ENCODE measurements at places on chromosomes 1 and 21.
A peak's percentile ranks its signal among the peaks of the same experiment; 100 is the strongest.

- DNase-seq: no peak
Measured at GRCh38 chr1:110087812-110088738, 17.6 kb upstream of the ALX3 start.

DNA sequence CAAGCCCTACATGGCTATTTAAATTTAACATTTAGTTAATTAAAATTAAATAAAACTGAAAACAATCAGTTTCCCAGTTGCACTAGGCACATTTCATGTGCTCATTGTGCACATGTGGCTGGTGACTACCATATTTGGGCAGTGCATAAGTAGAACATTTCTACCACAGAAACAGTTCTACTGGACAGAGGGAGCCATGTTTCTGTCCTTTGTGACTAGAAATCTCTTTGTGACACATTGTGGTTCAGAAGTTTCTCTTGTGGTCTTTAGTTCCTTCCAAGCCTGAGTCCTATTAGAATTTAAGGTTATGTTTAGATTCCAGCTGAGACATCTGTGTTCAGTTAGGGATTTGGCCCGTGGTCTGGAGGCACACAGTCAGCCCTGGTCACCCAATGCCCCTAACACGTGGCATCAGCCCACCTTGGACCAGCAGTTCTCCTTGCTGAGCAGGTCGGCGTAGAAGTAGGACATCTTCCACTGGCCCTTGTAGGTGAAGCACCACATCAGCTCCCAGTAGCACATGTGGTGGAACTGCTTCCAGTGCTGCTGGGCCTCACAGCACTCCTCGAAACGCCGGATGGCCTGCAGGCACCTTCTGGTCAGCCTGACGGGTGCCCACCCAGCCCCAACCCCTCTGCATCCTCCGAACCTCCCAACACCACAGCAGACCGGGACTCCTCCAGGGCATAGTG is 29.1 kb downstream of the TTC39A start:
- DNase-seq: no peak

DNA sequence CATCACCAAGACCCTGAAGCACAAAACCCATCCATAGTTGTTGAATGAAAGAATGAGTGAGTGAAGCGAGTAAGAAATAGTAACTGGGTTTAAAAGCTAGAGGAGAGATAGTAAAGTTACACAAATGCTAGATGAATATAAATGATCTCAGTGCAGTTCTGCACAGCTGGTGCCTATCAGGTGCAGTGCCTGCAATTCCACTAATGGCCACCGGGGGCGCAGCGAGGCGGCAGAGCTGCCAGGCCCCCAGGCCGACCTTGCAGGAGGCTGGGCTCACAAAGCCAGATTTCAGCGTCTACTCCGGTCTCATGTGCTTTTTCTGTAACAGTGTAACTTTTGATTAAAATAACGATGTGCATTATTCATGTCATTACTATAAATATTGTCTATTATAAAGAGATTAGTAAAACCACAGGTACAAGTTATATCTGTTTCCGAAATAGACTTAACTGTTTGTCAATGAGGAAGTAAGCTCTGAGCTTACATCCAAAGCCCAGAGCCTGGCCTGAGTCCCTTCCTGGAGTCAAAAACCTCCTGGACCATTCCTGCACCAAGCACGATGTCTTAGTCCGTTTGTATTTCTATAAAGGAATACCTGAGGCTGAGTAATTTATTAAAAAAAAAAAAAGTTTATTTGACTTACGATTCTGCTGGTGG is 477.6 kb downstream of the NPHP4 start:
- no peak for DNase-seq

GRCh38 chr1:235275223-235275622 is 52.8 kb downstream of the ARID4B start:
- DNase-seq: no peak

DNA sequence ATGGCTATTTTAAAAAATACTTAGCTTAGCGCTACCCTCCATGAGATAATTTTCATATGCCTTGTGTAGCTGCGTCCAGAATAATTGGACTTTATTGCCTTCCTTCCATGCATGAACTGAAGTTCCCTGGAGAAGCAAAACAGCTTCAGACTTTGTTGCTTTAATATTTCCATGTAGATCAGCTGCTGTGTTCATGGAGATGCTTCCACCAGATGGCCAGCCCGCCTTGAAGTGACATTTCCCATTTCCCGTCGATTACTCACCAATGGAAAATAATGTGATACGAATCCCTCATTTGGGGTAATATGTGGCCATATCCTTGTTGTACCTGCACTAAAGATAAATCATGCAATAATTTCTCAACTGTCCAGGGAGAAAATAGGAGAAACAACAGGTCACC is 47.4 kb upstream of the CLDN14 start:
- DNase-seq: no peak

DNA sequence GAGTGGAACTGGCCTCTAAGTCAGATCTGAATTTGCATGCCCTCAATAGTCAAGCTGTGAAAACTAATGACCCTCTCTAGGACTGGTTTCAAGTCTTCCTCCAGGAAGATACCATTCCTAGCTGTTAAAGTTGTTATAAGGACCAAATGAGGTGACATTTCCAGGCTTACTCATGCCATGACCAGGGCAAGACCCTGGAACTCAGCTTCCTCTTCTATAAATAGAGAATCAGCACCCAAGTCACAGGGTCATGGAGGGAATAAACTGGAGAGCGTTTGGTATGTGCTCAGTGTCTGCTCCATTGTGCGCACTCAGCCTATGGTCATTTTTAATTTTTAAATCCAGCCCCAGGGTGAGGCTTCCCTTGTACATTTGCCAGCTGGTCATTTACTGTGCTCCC is 2.5 kb downstream of the S100A9 start:
- DNase-seq: no peak

GRCh38 chr1:25519624-25520023 is 23.8 kb upstream of the LDLRAP1 start:
- DNase-seq: no peak

- peak; percentile 53 for DNase-seq
Measured at GRCh38 chr1:172167796-172168596, 252.5 kb upstream of the C1orf105 start.

DNA sequence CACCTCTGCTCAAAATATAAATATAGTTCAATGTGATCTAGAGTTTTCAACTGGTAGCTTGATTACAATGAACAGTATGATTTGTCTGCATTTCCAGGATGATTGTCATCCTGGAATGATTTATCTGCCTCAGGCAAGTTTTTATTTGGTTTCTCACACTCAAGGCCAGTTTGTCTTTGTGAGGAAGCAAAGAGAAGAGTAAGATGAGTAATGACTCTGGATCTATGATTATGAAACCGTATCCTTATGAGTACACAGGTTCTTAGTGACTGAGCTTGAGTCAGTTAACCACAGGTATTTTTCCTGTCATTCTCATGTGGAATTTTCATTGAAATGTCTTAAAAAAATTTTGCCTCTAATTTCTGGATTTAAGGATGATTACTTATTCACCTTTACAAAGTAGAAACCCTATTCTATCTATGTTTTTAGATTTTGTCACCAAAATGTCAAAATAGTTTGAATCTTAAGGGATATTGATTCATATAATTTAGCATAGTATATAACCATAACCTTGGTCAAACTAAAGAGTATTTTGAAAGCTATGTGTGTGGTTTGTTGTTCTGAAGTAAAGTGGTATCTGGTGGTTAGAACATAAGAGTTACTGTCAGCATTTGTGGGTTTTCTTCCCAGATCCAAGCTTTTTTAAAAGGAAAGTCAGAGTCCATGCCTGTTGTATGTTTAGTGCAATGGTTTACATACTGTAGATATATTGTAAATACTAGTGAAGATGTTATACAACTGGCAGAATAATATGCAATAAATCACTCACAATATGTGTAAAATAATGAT is 145.0 kb downstream of the RASAL2 start:
- peak; percentile 100 for DNase-seq

- DNase-seq: peak; percentile 76
Measured at GRCh38 chr1:97849345-97850340, 71.2 kb downstream of the DPYD start.

DNA sequence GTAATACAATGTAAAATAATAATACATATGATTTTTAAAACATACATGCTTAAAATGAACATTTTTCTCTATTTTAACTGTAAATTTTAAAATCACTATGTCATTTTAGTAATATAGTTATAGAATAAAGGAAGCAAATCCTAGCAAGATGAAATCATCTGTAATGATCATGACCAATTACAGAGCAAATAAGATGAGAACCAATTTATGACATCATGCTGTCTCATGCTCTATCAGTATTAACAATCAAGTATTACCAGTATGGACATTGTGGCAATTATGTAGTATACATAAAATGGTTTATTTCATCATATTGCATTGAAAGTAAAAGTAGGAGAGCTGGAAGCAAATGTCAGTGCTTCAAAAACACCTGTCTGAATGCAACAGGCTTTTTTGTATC is 255.0 kb downstream of the VAV3 start:
- DNase-seq: no peak

- no peak for DNase-seq
Measured at GRCh38 chr1:21955058-21955457, 17.9 kb upstream of the HSPG2 start.

- peak; percentile 95 for DNase-seq
Measured at GRCh38 chr1:223707256-223708000, 4.9 kb upstream of the CAPN2 start.

- no peak for DNase-seq
Measured at GRCh38 chr1:162716123-162716522, 74.4 kb upstream of the HSD17B7 start.

DNA sequence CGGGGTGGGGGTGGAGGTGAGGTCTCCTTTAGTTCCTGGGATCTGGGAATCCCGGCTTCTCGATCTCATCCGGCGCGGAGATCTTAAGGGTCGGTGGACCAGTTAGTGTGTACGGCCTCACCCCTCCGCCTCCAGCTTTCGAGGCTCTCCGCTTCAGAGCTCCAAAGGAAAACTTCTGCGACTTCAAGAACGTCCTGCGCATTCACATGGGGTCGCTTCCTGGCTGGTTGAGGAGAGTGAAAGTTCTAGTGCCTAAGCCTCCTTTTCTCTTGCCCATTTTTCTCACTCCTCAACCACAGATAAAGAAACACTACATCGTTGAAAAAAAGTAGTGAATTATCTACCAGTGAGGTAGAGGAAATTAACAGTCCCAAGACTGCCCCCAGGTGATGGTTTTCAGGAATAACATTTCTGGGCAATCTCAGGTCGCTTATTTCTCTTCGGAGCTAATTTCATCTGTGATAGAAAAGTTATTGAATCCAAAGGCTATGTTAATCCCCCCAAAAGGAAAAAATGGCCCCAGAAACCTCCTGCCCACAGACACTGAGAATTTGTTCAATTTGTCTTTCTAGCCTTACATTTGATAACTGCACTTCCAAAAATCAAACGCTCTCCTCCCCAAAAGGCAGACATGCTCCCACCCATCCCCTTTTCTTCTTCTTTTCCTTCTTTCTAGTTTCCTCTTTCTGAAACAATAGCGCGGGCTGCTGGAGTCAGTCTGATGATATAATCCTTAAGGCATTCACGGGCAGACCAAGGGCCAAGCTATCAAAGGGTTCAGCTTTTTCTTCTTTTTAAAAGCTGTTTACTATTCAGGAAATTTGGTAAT is 20.6 kb upstream of the TBX15 start:
- no peak for DNase-seq

GRCh38 chr1:180566026-180566425 is 7.3 kb downstream of the OVAAL start:
- no peak for DNase-seq

- peak; percentile 48 for DNase-seq
Measured at GRCh38 chr1:43329995-43330751, 7.4 kb upstream of the MPL start.

DNA sequence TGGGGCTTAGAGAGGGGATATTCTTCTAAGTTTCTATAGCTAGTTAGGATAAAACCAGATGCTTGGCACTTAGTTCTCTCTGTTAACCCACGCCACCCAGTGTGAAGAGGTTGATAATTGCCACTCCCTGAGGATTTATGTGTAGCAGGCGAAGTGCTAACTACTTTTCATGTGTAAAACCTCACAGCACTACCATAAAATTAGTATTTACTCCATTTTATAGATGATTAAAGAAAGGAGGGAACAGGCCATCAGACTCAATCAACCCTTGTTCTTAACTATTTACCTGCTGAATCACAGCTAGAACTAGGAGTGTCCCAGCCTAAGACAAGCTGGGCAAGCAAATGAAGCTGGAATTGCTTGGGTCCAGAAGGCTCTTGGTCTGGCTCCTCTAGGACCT is 8.9 kb downstream of the LIN28A start:
- DNase-seq: no peak

GRCh38 chr21:33025489-33026442 is at the start of gene OLIG2:
Gene OLIG2, plus strand, starts transcription at chr21:33025935. Its CDS starts 928 bp downstream, at chr21:33026863.
- DNase-seq: no peak

DNA sequence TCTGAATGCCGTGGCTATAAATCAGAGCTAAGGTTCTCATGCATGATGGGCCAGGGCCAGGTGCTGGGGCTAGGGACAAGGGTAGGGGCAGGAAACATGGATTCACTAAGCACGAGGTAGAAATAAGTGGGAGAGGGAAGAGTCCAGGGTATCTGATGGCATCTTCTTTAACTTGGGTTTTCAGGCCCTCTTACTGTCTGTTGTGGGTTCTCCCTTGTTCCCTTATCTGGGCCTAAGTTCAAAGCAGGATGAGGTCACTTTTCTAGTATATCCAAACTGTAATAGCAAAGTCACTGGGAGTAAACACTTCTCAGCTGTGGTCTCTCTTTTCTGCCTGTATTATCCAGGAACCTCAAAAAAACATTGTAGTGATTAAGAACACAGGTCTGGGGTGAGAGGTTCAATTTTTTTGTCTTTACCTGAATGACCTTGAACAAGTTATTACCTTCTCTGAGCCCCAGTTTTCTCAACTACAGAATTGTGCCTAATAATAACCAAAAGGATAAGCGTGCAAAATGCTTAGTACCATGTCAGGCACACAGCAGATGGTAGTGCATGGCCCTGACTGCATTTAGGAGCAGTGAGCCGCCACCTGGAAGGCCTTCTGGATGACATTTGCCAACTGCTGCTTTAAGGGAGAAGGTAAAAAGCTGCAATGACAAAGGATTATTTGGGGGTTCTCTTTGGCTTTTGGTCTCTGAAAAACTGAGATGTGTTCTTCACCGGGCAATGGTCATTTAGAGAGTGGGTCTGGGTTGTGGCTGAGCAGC is 53.6 kb upstream of the A3GALT2 start:
- DNase-seq: no peak

DNA sequence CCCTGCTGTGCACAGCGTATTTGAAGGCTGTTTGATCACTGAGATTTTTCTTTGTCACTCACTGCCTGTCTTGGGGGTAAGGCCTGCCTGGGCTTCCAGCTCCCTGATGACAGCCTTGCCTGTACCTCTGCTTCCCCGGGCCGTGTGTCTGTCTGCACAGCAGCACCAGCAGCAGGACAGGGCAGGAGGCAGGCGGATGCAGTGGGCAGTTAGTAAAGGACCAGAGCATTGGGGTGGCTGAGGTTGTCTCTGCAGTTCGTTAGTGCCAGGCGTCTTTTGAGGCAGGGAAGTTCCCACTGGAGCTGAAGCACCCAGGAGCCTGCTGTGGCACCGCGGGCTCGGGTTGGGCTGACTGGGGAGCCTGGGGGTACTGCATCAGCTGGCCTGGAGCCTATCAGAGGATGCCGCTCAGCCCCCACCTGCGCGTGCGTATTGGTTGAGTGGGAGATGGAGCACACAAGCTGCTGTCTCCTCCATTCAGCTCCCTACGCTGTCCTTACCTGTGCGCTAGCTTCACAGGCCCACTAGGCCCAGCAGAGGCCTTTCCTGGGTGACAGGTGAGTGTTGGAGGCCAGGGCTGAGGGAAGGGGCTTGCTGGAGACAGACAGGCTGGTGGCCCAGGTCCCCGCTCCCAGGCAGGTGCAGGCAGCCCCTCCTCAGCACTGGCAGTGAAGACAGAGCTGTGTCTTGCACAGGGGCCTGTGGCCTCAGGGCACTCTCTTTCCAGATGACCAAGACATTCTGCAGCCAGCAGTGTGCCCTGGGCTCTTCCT is 28.2 kb downstream of the SNAP47 start:
- DNase-seq: no peak
